Kidney capillary endothelial cell (primary cell): ENCODE measurements at places on chromosomes 16 and 17.
A peak's percentile ranks its signal among the peaks of the same experiment; 100 is the strongest.

- DNase-seq = no peak
Measured at GRCh38 chr16:79045191-79045590, 555.3 kb downstream of the MAF start.

DNA sequence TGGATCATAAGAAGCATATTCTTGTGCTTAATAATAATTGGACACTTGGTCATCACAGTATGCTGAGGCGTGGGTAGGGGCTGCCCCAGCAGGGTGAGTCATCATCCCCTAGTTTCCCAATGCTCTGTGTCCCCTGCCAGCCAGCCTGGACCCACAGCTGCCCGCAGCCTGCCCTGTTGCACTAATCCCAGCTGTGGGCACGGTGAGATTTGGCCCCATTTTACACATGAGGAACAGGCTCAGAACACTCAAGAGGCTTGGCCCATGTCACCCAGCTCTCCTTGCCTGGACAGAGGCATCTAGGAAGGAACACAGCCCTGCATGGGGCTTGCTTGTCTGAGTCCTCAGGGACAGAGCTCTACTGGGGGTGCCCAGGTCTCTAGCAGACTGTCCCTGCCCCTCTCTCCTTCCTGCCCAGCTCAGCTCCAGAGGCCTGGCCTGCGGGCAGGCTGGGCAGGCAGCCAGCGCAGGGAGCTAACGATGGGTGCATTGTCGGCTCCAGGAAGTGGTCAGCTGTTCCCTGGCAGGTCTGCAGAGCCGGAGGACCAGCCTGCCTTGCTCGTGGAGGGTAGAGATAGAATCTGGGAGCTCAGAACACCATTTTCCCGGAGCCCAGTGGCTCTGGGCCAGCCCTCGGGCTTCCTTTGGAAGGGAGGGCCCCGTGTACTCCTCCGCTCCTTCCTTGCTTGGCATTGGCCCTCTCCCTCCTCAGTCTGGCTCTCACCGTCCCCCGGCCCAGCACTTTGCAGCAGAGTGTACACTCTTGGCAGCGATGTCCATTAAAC lies 189.4 kb downstream of the RAB11FIP4 start:
- DNase-seq = peak; percentile 78

DNA sequence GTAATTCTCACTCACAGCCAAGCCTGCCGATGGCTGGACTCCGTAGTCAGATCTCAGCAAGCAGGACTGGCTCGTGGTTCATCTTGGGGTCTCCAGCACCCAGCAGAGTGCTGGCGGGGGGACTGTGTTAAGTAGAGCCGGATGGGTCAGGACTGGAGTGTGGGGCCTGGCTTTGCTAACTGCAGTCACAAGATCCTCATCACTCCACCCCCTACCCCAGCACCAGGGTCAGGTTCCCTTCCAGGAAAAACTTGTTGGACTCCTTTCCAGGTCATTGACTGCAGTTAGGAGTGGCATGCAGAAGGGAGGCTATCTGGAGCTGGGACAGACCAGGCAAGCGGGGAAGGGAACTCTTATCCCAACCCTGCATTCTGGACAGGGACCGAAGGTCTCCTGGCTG lies 6.0 kb downstream of the CIITA start:
- no peak for DNase-seq

DNA sequence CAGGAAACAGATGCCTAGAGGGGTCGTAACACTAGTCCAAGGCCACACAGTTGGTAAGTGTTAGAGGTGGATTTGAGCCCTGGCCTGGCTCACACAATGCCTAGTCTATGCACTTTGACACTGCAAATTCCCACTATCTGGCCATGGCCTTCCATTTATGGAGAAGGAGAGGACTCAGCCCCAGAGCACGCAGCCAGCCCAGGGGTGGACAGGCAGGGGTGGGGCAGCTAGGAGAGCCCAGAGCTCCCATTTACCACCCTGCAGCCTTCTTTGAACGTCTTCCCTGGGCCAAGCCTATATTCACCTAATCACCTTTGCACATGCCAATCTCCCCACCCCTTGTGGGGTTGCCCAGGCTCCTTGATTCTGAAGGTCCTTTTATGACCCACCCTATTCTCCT lies 81.2 kb downstream of the DYNLRB2 start:
- no peak for DNase-seq

DNA sequence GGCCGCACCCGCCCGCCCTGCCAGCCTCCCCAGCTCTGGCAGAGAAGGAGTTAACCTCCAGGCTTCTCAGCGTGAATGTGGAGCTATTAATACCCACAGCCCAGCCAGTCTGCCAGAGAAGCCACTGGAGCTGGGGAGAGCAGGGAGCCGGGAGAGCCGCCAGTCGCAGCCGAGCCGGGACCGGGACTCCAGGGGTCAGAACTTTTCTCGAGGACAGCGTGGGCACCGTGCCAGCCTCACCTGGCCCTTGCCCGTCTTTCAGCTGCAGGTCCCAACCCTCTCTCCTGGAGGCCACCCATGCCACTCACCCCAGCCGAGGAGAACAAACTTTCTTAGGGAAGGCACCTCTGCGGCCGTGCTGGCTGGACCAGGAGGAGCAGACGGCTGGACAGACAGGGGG lies 33.8 kb upstream of the SBK1 start:
- no peak for DNase-seq

- no peak for DNase-seq
Measured at GRCh38 chr17:27348196-27348595, 54.3 kb downstream of the WSB1 start.

- DNase-seq = no peak
Measured at GRCh38 chr16:81604960-81605383, 160.4 kb downstream of the CMIP start.

DNA sequence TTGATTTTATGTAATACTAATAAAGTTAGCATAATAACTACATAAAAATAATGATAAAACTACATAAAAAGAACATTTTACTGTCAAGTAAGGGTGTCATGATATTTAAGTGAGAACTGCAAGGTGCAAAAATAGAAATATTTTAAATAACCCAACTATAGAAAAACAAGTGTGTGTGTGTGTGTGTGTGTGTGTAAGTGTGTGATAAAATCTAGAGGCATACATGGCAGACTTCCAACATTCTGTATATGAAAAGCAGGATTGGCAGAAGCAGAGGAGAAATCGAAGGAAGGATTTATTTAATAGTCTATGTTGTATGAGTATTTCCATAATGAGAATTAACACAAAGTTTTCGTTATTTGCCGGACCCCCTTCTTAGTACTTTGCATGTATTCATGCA lies 334.1 kb downstream of the KCNJ2 start:
- DNase-seq = no peak

- peak; percentile 78 for DNase-seq
Measured at GRCh38 chr17:82217530-82218204, 5.0 kb upstream of the CCDC57 start.

DNA sequence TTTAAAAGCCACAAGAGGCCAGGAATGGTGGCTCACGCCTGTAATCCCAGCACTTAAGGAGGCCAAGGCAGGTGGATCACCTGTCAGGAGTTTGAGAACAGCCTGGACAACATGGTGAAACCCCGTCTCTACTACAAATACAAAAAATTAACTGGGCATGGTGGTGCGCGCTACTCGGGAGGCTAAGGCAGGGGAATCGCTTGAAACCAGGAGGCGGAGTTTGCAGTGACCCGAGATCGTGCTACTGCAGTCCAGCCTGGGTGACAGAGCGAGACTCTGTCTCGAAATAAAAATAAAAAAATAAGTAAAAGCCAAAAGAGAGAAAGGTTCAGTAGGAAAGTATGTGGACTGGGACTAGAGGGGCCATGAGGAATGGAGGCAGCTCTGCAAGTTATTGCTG lies 13.1 kb upstream of the ITGAL start:
- no peak for DNase-seq

DNA sequence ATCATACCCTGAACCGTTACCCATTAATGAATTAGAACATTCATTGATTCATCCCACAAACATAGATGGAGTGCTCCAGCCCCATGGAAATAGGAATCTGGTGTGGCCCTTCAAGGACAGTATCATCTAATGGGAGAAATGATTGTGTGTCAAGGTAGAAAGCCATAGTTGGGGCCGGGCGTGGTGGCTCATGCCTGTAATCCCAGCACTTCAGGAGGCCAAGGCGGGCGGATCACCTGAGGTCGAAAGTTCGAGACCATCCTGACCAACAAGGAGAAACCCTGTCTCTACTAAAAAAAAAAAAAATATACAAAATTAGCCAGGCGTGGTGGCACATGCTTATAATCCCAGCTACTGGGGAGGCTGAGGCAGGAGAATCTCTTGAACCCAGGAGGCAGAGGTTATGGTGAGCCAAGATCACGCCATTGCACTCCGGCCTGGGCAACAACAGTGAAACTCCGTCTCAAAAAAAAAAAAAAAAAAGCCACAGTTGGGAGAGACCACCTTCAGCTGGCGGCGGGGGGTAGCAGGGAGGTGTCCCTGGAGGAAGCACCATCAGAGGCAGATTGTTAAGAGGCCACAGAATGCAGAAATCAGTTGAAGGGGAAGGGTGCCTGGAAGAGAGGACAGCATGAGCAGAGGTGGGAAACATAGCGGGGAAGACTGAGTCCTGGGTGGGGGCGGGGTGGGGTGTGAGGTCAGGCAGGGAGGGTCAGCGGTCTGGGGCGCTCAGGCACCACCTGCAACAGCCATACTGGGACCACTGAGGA lies 60.0 kb downstream of the USP22 start:
- DNase-seq = no peak

DNA sequence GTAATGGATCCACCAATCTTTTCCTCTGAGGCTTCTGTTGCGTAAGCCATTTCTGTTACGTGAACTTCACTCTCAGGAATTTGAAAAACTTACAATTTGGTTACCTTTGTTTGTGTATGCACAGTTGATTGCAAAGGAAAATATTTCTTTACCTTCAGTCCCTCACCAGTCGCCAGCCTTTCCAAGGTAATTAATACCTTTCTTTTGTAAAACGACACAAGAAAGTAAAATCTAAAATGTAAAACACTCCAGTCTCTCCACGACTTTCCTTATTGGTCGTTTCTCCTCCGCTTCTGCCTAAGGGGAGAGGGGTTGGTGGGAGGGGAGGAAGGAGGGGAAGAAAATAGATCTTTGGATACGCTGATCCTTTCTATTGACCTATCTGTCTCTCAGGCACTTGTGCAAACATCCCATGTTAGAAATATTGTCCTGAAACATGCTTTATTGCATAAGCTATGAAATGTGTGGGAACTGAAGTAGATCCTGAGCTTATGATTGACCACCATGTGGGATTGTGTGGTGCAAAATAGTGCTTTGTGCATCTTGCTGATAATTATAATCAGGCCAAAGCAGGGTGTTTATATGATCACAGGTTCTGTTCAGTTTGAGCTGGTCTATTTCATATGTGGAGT lies 32.4 kb upstream of the EFCAB13 start:
- no peak for DNase-seq

DNA sequence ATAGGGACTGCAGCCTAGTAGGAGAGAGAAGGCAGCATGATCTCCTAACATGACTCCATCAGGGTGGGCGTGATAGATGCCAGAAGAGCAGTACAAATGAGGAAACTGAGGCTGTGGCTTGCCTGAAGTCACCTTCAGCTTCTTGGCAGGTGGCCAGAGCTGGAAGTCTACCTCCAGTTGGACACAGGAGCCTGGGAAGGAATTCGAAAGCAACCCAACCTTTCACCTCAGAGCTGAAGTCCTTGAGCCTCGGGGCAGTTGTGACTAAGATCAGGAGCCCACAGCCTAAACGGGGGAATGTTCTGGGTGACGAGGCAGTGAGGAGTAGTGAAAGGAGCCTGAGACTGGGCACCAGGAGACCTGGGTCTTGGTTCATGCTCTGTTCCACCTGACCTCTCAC lies 9.4 kb upstream of the SLC52A1 start:
- no peak for DNase-seq

- DNase-seq = no peak
Measured at GRCh38 chr16:89366561-89367537, 123.5 kb downstream of the ANKRD11 start.

DNA sequence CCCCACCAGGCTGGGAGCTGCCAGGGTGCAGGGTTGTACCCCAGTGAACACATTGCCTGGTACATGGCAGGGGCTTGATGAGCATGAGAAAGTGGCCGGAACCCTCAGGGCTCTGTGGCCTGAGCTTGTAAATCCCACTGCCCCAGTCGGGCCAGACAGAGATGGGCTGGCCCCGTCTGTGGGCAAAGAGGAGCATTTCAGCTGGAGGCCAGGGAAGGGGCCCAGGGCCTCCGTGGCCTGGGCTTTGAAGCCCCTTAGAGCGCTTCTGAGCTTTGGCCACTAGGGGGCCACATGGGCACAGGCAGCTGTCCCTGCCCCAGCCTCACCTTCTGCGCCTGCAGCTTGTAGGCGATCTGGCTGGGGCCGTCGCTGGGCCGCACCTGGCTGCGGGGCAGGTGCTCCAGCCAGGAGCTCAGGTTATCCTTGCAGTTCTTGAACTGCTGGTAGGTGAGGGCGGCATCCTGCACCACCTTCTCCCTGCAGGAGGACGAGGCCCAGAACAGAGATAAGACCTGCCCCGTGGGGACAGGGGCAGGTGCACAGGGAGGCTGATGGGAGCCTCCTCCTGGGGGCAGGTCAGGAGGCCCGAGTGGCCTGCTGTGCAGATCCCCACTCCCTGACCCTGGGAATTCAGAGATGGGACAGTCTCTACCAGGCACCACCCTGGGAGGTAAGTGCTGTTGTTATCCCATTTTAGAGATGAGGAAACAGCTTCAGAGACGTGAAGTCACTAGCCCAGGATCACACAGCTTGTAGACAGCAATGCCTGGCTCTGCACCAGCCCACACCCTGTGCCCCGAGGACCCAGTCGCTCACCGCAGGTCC lies 12.8 kb downstream of the EVPL start:
- peak; percentile 68 for DNase-seq

- no peak for DNase-seq
Measured at GRCh38 chr16:3587547-3588110, 10.4 kb upstream of the NLRC3 start.

DNA sequence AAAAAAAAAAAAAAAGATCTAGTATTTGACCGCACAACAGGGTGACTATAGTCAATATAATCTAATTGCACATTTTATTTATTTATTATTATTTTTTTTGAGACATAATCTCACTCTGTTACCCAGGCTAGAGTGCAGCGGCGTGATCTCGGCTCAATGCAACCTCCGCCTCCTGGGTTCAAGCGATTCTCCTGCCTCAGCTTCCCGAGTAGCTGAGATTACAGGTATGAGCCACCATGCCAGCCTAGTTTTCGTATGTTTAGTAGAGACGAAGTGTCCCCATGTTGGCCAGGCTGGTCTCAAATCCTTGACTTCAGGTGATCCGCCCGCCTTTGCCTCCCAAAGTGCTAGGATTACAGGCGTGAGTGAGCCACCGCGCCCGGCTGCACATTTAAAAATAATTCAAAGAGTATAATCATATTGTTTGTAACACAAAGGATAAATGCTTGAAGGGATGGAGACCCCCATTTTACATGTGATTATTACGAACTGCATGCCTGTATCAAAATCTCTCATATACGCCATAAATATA lies 794 bp downstream of the ANKS3 start:
- DNase-seq = no peak

DNA sequence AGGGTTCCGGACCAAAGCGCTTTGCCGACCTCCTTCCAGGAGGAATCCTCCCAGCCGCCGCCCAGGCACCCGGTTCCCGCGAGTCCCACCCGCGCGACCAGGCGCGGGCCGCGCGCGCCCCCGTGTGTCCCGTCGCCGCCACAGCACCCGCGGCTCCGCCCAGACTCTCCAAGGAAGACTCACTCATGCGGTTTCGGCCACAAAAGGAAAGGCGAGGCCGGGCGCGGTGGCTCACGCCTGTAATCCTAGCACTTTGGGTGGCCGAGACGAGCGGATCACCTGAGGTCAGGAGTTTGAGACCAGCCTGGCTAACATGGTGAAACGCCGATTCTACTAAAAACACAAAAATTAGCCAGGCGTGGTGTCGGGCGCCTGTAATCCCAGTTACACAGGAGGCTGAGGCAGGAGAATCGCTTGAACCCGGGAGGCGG lies 3.5 kb upstream of the PKMYT1 start:
- DNase-seq = peak; percentile 65
